RPMI7951 (cell line): ENCODE measurements at places on chromosomes 12 and 14. TPM values are rescaled to one million over a fixed set of nuclear protein-coding genes. Genes with fewer than 3 reads are reported as not detected.

The DCAF11 gene
- 42.9 and 57.1 TPM in 2 replicates for total RNA-seq

The WSCD2 gene
- not detected in 2 replicates for total RNA-seq

The KRT75 gene
- not detected in 2 replicates for total RNA-seq

The PDE3A gene
- total RNA-seq, result under 0.01 and 0.12 TPM in 2 replicates
